DMS79 treated with DMSO at 0.1 percent for 48 hours (cell line): ENCODE measurements at places on chromosomes 3 and 15.

GRCh38 chr3:178048768-178049167 is 487.5 kb upstream of the KCNMB2 start:
- no peak for DNase-seq

GRCh38 chr15:93088981-93089726 is at the start of gene RGMA:
RGMA (minus strand) TSS chr15:93089211; CDS start chr15:93088932, 279 bp downstream.
- DNase-seq, result no peak

DNA sequence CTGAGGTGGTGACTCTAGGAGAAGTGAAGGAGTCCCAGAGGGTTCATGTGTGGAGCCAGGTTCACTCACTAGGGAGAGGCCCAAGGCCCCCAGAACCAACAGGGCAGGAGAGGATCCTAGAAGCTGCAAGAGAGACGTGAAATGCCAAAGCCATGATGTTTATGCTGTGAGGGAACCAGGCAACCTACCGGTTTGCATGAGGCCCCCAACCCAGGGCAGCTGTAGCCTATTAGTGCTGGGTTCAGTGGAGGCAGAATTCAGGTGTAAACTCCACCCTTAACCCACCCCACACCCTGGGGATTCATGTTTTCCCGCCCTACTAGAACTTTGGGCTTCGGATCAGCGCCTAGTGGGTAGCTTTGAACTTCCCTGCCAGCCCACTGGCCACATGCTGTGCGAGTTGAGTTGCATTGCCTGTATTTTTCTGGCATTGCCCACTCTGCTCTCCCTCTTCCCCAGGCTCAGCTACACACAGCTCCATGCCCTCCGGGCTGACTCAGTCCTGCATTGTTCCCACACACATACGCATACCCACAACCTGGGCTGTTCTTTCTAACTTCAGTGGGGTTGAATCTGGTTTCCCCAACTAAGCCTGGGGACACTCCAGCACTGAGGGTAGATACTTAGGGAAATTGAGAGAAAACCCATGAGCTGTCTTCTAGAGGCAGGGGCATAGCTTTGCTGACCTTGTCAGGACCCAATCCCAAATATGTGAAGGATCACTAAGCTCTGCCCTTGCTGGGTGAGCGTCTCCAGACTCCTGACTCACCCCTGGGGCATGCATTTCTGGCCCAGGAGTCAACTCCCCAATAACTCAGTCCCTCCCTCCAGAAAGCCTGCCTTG is 2.0 kb upstream of the ZBTB47 start:
- DNase-seq, result no peak

- DNase-seq, result no peak
Measured at GRCh38 chr3:125257536-125257935, 45.0 kb upstream of the SLC12A8 start.

GRCh38 chr3:25493246-25493645 is 65.2 kb downstream of the RARB start:
- DNase-seq, result no peak

DNA sequence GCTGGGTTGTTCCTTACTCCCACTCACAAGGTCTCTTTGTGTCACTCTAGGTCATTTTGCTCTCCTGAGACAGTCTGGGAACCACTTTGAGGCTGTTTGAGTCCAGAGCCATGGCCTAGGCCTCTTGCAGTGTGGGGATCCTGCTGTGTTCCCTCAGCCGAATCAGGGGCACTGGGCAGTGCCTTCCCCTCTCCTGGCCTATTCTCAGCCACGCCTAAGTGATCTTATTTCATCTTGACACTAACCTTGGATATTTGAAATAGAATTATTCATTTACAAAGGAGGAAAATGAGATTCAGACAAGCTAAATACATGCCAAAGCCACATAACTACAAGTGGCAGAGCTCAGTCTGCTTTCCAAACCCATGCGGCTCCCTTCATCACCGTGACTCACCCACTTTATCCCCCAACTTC is 557.2 kb upstream of the TBL1XR1 start:
- DNase-seq, result no peak

DNA sequence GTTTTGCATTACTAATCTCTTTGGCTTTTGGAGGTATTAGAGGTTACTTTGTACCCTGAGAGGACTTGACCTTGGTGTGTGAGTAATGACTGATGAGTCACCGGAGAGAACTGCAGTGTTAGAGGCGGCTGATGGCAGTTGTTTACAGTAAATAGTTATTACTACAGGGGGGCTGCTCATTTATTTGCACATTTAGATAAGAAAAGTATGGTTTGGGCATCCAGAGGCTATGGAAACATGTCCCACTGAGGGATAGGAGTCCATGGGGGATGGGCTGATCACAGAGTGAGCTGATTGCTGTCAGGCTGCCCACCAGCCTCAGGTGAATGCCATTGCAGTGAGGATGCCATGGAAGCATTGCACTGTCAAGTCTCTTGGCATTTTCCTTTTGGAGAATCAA is 17.3 kb upstream of the STAC start:
- no peak for DNase-seq

DNA sequence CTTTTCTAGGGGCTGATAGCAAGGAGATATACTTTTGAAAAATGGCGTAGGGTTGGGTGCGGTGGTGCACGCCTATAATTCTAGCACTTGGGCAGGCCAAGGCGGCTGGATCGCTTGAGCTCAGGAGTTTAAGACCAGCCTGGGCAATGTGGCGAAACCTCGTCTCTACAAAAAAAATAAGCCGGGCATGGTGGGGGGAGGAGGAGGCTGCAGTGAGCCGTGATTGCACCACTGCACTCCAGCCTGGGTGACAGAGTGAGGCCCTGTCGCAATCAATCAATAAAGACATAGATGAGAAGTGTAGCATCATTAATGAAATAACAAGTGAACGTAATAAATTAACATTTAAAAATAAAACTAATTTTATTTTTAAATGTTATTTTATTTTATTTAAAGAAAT is 134.6 kb downstream of the SLCO3A1 start:
- DNase-seq, result no peak

DNA sequence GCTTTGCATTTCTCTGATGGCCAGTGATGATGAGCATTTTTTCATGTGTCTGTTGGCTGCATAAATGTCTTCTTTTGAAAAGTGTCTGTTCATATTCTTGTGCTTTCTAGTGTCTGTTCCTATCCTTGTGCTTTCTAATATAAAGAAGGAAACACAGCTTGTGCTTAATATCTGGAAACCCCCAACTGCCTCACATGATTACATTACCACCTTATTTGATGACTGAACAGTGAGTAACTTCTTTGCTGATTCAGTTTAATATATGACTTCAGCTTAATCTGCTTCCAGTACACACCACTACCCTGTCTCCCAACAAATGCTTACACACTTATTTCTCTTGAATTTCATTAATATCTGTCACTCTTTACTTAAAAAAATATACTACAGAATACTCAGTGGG is 835.1 kb downstream of the EDEM1 start:
- DNase-seq, result no peak

DNA sequence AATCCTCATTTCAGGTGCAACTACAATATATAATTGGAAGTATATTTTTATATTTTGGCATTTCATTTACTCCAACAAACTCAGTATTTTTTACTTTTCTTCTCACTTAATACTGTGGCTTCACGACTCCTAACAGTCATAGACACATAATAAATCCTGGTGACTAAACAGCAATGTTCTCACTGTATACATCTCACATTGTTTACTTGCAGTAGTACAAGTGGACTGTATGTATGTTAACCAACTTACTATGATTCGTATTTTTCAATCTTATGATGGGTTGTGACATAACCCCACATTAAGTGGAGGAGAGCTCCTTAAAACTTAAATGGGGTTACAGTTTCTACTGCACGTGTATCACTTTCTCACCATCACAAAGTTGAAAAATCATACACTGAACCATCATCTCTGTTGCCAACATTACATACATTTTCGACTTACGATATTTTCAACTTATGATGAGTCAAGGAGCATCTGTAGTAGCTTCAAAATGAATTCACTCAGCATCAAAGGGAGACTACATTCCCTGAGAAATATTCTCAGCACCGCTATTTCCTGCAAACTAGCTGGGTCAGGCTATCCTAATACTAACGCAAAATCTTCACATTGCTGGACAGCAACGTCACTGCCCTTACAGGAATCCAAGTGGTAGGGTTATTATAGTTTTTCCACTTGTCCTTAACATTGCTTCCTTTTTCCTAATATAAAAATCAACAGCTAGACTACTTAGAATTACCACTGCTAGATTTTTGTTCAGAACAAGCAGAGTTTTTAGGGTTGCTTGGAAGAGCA is 7.3 kb downstream of the ADAM10 start:
- no peak for DNase-seq

DNA sequence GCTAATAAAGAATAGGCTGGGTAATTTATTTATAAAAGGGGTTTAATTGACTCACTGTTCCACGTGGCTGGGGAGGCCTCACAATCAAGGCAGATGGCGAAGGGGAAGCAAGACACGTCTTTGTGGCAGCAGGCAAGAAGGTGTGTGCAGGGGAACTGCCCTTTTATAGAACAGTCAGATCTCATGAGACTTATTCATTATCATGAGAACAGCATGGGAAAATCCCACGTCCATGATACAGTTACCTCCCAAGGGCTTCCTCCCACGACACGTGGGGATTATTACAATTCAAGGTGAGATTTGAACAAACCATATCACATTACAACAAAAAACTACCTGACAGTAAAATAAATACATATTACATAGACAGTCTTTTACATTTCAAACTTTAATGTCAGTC is 414.9 kb downstream of the NAALADL2 start:
- no peak for DNase-seq

GRCh38 chr15:62663547-62663946 is 379.0 kb upstream of the TPM1 start:
- no peak for DNase-seq

DNA sequence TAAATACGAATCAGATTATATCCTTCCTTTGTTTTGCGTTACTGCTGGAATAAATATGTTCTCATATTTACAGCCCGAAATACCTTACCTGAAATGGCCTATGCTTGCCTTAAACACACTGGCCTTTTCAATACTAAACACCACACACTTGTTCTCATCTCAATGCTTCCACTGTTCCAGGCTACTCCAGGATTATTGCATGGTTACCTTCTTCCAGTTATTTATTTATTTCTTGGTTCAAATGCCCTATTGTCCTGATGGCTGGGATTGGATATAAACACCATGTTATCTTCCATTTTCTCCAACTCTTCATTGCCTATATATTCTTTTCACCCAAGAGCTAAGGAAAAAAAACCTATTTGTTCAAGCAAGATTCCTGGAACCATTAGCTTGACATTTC is 125.3 kb downstream of the SI start:
- DNase-seq, result no peak

- DNase-seq, result no peak
Measured at GRCh38 chr3:61877359-61878138, 316.2 kb downstream of the PTPRG start.

DNA sequence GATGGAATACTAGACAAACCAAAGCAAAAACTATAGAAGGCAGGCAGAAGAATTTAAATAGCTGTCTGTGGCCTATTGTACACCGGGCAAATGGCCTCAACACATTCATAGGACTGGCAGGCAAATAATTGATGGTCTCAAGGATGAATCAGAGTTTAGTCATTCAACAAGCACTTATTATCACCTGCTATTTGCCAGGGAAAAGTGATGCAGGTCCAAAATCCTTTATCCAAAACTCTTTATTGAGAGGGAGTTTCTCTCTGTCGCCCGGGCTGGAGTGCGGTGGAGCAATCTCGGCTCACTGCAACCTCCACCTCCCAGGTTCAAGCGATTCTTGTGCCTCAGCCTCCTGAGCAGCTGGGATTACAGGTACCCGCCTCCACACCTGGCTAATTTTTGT is 2.3 kb downstream of the EIF2AK4 start:
- DNase-seq, result no peak

DNA sequence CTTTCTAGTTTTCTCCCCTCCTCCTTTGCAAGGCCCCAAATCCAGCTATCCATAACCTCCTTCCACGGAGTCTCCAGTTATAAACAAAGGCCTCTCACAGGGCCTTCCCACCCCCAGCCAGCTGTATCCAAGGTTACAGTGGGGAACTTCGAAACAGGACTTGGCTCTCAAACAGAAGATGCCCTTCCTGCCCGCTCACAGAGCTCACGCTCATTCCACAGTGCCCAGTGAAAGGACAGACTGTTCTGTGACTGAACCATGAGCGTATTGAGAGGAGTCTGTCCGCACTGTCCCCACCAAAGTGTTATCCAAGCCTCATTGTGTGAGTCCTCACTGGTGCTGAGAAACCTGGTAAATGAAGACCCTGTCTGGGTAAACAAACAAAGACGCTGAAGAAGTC is 35.4 kb downstream of the ARHGAP31 start:
- DNase-seq, result no peak

DNA sequence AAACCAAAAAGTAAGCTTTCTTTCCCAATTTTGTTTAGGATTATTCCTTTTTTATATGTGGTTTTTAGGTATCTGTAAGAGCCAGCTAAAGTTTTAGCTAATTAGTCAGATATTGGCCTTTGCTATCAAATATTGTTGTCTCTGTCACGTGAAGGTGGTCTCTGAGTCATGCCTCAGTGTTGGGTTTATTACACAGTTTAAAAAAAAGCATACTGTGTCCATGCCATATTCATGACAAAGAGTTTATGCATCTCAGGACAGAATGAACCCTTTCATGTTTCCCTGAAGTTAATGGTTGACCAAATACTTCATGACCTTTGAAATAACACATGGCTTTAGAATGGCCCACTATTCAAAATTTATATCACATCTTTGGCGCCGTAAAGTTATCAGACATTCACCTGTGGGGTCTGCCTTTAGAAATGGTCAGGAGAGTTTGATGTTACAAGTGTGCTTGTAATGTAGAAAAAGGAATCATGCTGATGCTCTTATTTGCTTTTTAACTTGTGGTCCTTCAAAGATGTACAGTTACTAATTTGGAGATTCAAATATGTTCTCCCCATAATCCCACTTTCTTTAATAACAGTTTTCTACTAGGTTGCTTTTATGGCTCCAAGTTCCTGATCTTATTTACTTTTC is 101.5 kb downstream of the MYRIP start:
- no peak for DNase-seq

GRCh38 chr3:187744169-187745151 is 808 bp downstream of the BCL6 start:
- peak; percentile 56 for DNase-seq

GRCh38 chr3:153866901-153867300 is 254.3 kb upstream of the ARHGEF26 start:
- DNase-seq, result no peak

DNA sequence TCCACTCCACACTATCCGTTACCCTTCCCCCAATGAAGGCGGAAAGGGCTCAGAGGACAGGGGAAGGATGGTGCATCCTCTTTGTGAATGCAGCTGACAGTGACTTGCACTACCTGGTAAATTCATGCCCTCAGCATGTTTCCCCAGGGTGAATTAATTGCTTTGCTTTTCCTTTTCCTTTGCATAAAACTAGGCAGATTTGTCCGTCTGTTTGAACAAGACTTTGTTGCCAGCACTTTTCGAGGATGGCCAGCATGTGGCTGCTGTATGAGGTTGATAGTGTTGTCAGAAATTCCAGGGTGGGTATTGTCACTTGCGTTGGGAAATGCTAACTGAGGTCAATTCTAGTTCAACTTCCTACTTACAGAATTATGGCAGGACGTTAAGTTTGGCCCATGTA is 79.0 kb upstream of the RARB start:
- no peak for DNase-seq
